GM12878 (cell line): ENCODE measurements at places on chromosomes 12 and 14. TPM values are rescaled to one million over a fixed set of nuclear protein-coding genes. Genes with fewer than 3 reads are reported as not detected.
A peak's percentile ranks its signal among the peaks of the same experiment; 100 is the strongest.

GRCh38 chr12:132478845-132479244 is 11.1 kb upstream of the FBRSL1 start:
- H3K4me1 ChIP-seq, result peaks cover 8% of the 10 kb centered on the region
- H3K27me3 ChIP-seq, result no peaks in the 10 kb centered on the region
- no peak for DNase-seq
- no peak overlapping the region for H3K4me3 ChIP-seq
- no peaks in the 10 kb centered on the region for H3K36me3 ChIP-seq
- H3K27ac ChIP-seq, result no peak overlapping the region

- DNase-seq, result no peak
- H3K27me3 ChIP-seq, result peaks cover 10% of the 10 kb centered on the region; the same call in 1 of the 2 replicates
- no peaks in the 10 kb centered on the region for H3K4me1 ChIP-seq
Measured at GRCh38 chr14:99264691-99265450, 7.1 kb downstream of the BCL11B start.

DNA sequence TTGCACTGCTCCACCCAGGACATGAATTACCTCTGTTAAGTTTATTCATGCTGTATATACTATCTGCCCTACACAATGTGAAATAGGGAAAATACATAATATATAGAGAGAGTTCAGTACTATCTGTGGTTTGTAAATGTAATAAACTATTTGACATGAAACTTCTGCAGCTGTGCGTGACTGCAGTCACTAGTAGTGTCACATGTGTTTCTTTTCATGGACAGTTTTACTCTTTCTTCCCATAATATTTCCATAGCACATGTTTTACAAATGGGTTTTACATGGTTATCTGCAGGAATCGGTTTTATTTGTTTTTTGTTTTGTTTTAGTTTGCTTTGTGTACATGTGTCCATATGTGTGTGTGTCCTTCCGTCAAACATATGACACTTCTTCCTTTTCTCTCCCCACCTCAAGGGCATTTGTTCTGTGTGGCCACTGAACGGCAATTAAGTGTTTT is 1644.1 kb upstream of the FLRT2 start:
- no peak overlapping the region for H3K4me3 ChIP-seq
- no peaks in the 10 kb centered on the region for H3K4me1 ChIP-seq
- no peaks in the 10 kb centered on the region for H3K27me3 ChIP-seq
- no peak overlapping the region for H3K27ac ChIP-seq
- no peak for DNase-seq

DNA sequence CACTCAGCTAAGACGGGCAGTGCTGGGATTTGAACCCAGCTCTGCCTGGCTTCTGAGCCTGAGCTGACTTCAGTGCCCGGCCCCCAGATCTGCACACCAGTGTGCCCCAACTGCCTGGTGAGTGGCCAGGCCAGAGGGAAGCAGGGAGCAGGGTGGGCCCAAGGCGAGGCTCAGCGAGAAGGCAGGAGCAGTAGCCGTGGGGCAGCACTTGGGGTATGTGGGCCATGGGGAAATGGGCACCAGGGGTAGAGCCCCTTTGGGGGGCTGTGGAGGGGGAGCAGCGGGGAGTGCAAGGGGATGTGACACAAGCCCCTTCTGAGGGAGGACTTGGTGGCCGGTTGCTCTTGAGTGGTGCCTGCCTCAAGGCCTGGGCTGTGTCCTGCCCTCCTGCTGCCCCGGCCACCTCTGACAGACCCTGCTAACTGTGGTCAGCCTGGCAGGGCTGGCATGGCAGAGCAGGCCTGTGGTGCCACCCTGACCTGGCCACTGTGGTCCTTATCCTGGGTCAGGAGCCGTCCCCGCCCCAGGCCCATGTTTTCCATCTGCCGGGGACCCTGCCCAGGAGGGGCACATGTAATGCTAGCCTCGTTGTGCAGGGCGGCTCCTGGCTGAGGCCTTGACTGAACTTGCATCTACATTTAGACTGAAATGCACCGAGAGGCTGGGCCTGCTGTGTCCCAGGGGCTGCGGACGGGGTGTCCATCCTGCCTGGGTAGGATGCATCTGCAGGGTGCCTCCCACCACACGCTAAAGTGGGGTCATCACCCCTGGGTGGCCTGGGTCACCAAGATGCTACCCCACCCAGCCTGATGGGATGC is 90.5 kb downstream of the KIF26A start:
- no peaks in the 10 kb centered on the region for H3K36me3 ChIP-seq
- H3K27ac ChIP-seq, result no peak overlapping the region
- H3K4me1 ChIP-seq, result no peaks in the 10 kb centered on the region
- DNase-seq, result no peak
- no peaks in the 10 kb centered on the region for H3K27me3 ChIP-seq
- no peak overlapping the region for H3K4me3 ChIP-seq

- H3K4me1 ChIP-seq, result peaks cover 22% of the 10 kb centered on the region
- H3K27me3 ChIP-seq, result no peaks in the 10 kb centered on the region
- no peak for DNase-seq
- peak overlapping the region; percentile 61 for H3K27ac ChIP-seq
Measured at GRCh38 chr14:104694991-104695659, 5.7 kb downstream of the INF2 start.

DNA sequence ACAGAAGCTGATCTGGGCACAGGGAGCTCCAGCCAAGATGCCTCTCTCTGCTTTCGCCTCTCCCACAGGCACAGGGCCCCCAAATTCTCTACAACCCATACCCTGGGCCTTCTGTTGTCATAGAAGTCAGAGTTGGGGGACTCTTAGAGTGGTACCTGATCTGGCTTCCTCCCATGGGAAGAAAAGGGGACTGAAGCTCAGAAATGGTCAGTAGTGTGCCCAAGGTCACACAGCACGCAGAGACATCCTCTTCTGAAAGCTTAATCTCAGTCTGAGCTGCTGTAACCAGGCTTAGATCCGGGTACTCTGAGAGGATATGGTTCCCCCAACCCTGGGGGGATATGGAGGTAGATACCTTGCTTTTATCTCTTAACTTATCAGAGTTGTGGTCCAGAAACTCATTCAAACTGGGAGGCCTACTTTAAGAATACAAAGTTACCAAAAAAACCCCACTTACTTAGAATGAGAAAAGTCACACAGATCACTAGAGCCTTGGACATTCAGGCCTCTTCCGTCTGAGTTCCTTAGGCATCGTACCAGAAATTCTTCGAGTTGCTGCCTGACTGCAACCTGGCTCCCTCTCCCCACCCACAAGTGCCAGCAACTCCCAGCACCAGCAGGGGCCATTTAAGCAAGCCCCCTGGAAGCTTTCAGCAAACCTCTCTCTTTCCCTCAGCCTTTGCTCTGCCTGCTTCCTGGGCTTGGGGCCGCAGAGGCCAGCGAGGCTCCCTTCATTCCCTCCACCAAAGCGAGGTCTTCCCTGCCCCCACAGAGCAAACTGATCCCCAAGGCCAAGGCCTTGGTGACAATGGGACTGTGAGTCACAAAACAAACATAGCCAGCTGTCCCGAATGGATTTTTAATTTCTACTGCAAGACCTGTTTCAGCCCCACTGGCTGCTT is 13.9 kb downstream of the KRT7 start:
- H3K36me3 ChIP-seq, result no peaks in the 10 kb centered on the region
- DNase-seq, result no peak
- peak overlapping the region; percentile 25; the same call in 1 of the 2 replicates for H3K27ac ChIP-seq
- H3K4me3 ChIP-seq, result peak overlapping the region; percentile 50; the same call in 1 of the 2 replicates
- H3K4me1 ChIP-seq, result peaks cover 22% of the 10 kb centered on the region

GRCh38 chr14:100850841-100851585 is 25.1 kb downstream of the MEG3 start:
- no peak overlapping the region for H3K4me3 ChIP-seq
- H3K36me3 ChIP-seq, result no peaks in the 10 kb centered on the region
- no peaks in the 10 kb centered on the region for H3K27me3 ChIP-seq
- no peak overlapping the region for H3K27ac ChIP-seq
- no peaks in the 10 kb centered on the region for H3K4me1 ChIP-seq

- no peak for DNase-seq
- H3K27ac ChIP-seq, result no peak overlapping the region
- no peaks in the 10 kb centered on the region for H3K27me3 ChIP-seq
- H3K4me1 ChIP-seq, result no peaks in the 10 kb centered on the region
- H3K36me3 ChIP-seq, result no peaks in the 10 kb centered on the region
Measured at GRCh38 chr14:63692310-63693020, 35.4 kb downstream of the SGPP1 start.

DNA sequence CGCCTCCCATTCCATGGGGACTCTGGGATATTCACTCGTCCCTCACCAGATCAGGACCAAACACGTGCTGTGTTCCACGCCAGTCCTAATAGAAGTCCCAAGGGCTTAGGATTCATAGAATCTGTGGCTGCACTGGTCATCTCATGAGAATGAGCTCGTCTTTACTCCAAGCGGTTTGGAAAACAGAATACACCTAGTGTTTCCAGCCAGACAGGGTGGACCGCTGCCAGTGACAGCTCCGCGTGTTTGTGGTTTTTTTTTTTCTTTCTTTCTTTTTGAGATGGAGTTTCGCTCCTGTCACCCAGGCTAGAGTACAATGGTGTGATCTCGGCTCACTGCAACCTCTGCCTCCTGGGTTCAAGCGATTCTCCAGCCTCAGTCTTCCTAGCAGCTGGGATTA is 75.1 kb downstream of the GLT1D1 start:
- H3K4me1 ChIP-seq, result no peaks in the 10 kb centered on the region
- no peak for DNase-seq
- no peak overlapping the region for H3K27ac ChIP-seq
- H3K36me3 ChIP-seq, result no peaks in the 10 kb centered on the region; the same call in none of the 2 replicates
- no peak overlapping the region for H3K4me3 ChIP-seq

DNA sequence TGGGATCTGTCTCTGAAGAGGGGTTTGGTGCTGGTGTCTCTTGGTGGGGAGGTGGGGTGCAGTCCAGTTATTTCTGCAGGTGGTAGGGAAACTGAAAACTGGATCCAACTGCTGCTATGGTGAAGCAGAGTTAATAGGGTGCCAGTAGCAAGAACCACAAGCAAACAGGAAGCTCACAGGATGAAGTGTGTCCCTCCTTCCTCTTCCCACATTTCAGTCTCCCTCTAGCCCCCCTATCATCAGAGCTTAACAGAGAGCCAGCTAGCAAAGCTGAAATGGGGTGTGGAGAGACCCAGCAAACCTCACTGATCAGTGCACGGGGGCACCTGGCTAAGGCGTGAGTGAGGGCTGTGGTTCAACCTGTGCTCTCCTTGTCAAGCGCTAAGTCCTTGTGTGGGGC is 69.1 kb upstream of the C12orf71 start:
- H3K27me3 ChIP-seq, result no peaks in the 10 kb centered on the region
- H3K4me3 ChIP-seq, result no peak overlapping the region
- DNase-seq, result no peak

GRCh38 chr12:51484119-51484518 is 59.5 kb downstream of the SLC4A8 start:
- H3K4me3 ChIP-seq, result no peak overlapping the region
- no peaks in the 10 kb centered on the region for H3K36me3 ChIP-seq
- no peak overlapping the region for H3K27ac ChIP-seq
- DNase-seq, result no peak

DNA sequence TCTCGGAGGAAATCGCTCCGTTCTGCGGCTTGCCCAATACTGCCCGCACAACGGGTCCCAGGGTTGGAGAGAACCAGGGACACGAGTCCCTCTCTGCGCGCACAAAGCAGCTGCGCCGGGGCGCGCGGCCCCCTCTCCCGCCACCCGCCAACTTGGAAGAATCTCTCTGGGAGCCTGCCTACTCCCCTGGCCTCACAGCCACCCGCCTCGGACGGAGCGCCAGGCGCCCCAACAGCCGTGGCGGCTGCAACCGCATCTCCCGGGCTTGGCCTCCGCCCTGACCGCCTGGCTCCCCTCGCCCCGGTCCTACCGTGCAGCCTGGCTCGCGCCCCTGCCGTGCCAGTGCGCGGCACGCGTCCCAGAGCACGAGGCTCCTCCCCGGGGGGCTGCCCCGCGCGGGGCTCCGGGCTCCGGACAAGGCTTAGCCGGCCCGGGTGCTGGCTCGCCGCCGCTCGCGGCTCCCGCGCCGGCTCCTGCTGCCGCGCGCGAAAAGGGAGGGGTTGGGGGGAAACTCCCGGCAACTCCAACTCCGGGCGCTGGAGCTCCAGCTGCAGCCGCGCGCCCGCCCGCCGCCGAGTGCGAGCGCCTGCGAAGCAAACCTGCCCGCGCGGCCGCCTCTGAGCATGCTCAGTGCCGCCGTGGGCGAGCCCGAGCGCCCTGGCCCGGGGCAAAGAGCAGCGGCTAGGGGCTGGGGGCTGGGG is at the start of gene STXBP6:
Gene STXBP6, minus strand, starts transcription at position 580 of the 701 bp plus-strand sequence. CDS start 75,329 bp downstream, outside the sequence.
- H3K27ac ChIP-seq, result no peak within 1 kb of the TSS
- H3K4me3 ChIP-seq, result peak within 1 kb of the TSS; percentile 38
- H3K27me3 ChIP-seq, result no peaks in the 10 kb centered on the region

OASL gene
- polyA plus RNA-seq, result 2.6 and 3.6 TPM in 2 replicates

JAG2 gene
- polyA plus RNA-seq, result 0.03 and 0.04 TPM in 2 replicates

TAS2R50 gene
- not detected in 2 replicates for polyA plus RNA-seq

CLEC4C gene
- polyA plus RNA-seq, result 1.0 and 1.9 TPM in 2 replicates

FOXN3 gene
- polyA plus RNA-seq, result 20.8 and 23.7 TPM in 2 replicates
